ENCODE measurements at places on chromosomes 13 and 19.

- DNase-seq, result no peak
Measured at GRCh38 chr13:32989290-32989667, 26.9 kb upstream of the KL start.

GRCh38 chr13:112102243-112102642 lies 35.3 kb downstream of the SOX1 start:
- no peak for DNase-seq

GRCh38 chr13:98451676-98452470 lies 125.0 kb downstream of the STK24 start:
- DNase-seq, result no peak

- DNase-seq, result no peak
Measured at GRCh38 chr19:30584090-30584489, 211.9 kb downstream of the ZNF536 start.

DNA sequence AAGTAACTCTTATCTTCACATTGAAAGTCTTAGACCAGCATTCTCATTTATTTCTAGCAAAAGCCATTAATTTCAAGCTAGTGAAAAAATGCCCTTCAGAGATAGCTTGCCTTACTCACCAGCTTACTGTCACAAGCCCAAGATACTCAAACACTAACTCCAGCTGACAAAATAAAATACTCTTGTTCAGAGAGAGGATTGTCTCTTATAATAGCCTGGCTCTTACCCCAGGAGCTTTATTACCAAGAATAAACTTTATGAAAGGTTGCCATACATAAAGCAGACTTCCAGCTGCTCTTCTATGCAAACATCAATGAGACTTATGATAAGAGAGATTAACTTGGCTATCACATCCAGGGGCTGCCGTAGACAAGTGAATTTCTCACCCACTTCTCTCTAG lies 53.6 kb downstream of the XPO4 start:
- no peak for DNase-seq

GRCh38 chr13:100608906-100609305 lies 20.3 kb upstream of the GGACT start:
- no peak for DNase-seq
